ENCODE measurements at places on chromosomes 7 and 10.

- DNase-seq = peak; percentile 39
Observed at GRCh38 chr10:14625192-14625631, 149.5 kb downstream of the FAM107B start.

- no peak for DNase-seq
Observed at GRCh38 chr7:76216381-76217082, 14.8 kb downstream of the SRRM3 start.

GRCh38 chr10:497898-498451, 191.5 kb downstream of the DIP2C start:
- DNase-seq = no peak

GRCh38 chr10:30178356-30178964, 119.1 kb upstream of the JCAD start:
- no peak for DNase-seq

- DNase-seq = peak; percentile 17
Observed at GRCh38 chr7:10939237-10939910, 34.3 kb upstream of the PHF14 start.

- DNase-seq = no peak
Observed at GRCh38 chr10:78663721-78664120, 405.0 kb upstream of the ZMIZ1 start.

DNA sequence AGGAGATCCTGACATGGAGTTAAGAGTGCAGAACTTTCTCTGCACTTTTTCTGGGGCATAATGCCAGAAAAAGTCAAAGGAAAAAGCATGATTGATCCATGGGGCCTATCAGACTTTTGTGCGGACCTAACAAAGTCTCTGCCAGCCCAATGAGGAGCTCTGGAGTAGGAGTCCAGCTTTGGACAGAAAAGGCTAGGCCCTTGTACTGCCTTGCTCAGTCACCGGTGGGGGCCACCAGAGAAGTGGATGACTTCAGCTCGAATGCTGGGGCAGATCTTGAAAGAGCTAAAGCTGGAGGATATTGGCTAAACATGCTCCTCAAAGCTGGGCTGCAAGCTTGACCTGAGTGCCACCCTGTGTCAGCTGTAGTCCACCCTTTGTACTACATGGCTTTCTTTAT, 2.8 kb upstream of the ZC3HAV1 start:
- no peak for DNase-seq

DNA sequence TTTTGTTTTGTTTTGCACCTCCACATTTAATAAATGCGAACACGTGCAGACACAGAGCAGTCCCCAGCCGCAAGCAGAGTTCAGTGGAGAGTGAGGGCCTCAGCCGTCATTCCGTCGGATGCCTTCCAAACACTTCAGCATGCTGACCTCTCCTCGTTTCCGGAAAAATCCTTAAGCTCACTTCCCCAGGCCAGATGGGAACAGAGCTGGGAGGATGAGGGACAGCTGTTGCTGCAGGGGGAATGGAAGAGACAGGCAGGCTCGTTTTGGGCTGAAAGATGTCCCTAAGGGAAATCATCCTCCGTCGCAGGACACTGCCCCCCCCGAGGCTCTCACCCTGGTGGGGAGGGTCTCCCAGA, 17.2 kb upstream of the FGFR2 start:
- no peak for DNase-seq

GRCh38 chr10:125928928-125929585, 32.7 kb downstream of the FANK1 start:
- DNase-seq = no peak

DNA sequence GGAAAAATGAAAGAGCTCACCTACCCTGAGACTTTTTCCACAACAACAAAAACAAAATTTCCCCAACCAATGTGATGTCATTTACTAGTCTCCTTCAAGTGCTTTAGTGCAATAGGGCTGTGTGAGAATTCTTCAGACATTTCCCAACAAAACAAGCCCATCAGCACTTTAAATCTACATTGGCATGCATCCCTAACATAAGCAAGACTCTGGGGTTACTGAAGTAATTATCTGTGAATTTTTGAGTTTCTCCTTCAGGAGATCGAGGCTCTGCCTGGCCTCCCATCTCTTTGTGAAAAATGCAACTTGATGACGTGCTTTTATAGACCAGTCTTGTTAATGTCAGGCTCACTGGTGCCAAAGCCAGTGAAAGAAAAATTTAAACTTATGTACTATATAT, 255.6 kb downstream of the GFRA1 start:
- DNase-seq = no peak

- no peak for DNase-seq
Observed at GRCh38 chr10:20466731-20467130, 430.4 kb downstream of the NEBL start.

- DNase-seq = no peak
Observed at GRCh38 chr10:104339469-104340110, 1.3 kb upstream of the ITPRIP start.

DNA sequence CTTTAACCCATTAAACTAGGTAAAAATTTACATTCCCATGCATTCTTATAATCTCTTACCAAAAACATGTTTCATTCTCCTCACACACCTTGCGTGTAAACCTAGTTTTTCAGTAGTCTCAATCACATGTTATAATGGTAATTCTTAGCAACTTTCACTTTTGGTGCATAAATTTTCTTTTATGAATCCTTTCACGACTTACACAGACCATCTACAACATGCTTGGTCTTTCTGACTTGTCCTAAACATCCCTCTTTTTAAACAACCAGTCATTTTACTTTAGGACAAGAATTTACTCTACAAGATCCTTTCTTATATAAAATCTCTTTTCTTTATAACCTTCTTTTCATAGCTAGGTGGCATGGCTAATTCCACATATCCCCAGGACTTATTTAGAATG, 25.8 kb downstream of the FBXL13 start:
- DNase-seq = no peak

Measured in putamen (tissue), 1 donor.